ENCODE measurements at places on chromosomes 13 and 19.

DNA sequence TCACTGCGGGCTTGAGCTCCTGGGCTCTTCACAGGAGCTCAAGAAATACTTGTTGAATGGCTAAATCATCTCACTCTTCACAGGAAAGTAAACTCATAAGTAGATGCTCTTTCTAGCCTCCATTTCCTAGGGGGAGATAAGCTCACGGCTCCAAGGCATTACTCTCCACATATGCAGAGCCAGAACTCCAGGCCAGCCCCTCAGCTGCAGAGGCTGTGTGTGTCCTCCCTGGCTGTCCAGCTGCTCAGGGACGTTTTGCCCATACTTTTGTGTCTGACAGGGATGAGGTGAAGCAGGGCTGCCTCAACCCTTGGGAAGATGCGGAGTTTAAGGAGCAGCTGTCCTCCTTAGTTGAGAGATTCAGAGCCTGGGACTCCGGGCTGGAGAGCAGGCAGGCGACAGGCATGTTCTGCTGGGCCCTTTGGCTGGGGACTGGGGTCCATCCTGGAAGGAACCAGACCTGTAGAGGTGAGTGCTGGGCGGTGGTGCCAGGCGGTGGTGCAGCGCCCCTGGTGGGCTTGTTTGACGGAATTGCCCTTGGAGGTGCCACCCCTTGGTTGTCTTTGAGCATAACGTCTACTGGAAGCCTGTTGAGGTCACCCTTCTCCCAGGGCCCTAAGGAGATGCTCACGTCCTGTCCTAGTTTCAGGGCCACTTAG, 20.5 kb upstream of the SLC15A1 start:
- DNase-seq: no peak

DNA sequence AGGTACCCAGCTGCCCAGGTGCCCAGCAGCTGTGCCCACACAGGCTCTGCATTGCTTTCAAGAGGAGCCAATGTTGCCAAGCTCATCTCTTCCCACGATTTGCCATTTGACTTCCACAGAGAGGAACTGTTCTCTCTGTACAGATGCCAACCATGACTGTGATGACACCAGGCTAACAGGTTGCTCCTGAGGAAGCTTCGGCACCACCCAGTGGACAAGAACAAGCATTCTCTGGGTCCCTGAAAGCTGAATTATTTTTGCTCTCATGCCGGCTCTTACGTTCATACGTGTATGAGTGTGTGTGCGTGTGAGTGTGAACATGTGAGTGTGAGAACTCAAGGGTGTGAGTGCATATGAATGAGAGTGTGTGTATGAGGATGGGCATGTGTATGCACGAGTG, 535.2 kb downstream of the LIG4 start:
- DNase-seq: no peak

GRCh38 chr19:45785781-45786532, 3.7 kb upstream of the DMPK start:
- DNase-seq: no peak

- no peak for DNase-seq
Observed at GRCh38 chr19:31096062-31096830, 253.0 kb downstream of the TSHZ3 start.

DNA sequence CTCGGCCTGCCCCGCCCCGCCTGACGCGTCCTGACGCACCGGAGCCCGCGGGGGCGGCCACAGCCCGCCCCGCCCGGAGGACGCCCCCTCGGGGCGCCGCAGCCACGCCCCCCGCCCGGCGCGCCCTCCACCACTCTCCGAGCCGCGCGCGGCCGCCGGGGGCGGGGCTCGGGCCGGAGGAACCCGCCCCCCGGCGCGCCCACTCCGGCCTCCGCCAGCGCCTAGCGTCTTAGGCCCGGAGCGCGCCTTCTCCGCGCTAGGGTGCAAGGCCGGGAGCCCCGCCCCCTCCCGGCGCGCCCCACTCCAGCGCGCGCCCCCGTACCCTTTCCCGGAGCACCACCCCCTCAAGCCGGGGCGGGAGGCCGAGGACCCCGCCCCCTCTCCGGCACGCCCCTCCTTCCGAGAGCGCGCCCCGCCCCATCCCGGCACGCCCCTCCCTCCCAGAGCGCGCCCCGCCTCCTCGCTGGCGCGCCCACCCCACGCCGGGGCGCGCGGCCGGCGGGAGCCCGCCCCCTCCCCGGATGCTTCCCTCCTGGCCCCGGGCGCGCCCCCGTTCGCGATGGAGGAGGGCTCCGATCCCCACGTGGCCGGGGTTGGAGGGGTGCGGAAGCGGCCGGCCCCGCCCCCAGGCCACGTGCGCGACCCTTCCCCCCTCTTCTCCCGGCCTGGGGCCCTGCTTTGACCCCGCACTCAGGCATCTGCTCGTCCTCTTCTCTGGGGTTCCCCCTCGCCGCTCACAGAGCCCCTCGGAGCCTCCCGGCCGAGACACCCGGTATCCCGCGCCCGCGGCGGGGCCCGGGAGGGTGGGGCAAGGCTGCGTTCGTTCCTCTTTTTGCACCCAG, 480 bp upstream of the KLF16 start:
- peak; percentile 97 for DNase-seq

DNA sequence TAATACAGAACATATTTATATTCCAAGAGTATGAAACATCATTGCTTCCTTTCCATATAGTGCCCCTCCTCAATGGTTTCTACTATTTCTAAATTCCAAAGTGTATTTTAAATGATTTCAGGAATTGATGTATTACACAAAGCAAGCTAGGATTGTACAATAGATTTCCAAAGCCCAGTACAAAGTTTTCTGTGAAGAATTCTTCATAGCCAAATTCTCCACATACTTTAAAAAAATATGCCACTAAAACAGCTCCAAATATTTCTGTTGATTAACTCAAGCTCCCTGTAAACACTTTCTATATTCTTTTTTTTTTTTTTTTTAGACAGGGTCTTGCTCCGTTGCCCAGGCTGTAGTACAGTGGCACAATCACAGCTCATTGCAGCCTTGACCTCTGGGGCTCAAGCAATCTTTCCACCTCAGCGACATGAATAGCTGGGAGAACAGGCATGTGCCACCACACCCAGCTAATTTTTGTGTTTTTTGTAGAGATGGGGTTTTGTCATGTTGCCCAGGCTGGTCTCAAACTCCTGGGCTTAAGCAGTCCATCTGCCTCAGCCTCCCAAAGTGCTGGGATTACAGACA, 50.6 kb downstream of the ELF1 start:
- no peak for DNase-seq

- no peak for DNase-seq
Observed at GRCh38 chr13:60959427-60959826, 456.2 kb downstream of the PCDH20 start.

GRCh38 chr13:111908361-111908760, 158.6 kb upstream of the SOX1 start:
- no peak for DNase-seq

DNA sequence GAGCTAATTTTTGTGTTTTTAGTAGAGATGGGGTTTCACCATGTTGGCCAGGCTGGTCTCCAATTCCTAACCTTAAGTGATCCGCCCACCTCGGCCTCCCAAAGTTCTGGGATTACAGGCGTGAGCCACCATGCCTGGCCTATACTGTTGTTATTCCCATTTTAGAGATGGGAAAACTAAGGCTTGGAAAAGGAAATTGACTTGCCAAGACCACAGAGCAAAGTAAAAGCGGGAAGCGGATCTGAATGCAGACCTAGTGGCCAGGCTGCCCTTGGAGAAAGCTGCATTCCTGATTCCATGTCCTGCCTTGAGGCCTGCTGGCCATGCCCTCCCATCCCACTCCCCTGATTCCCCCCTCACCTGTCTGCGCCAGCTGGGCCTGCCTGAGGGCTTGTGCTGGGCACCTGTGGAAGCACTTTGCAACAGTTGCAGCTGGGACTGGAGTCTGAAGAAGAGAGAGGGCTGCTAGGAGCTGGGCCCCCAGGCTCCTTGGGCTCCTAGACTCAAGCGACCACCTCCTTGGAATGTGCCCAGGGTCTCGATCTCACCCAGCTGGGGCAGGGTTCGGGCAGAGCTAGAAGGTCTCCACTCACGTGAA, 5.7 kb downstream of the PALM3 start:
- DNase-seq: no peak

GRCh38 chr13:43074824-43075510, 51.6 kb downstream of the DNAJC15 start:
- DNase-seq: no peak

DNA sequence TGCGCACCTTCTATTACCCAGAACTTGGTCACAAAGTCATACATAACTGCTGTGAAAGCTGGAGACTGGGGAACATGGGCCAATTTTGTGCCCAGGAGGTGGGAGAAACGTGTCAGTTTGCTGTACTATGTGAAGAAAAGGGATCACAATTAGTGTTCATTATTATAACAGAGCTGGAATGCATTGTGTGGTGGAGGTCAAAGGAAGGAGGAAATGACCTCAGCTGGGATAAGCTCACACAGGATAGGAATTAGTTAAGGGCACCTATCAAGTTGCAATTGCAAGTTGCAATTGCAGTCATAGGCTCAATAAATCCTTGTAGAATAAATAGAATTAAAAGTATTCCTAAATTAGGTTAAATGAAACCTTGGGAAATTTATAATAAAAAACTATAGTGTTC, 103.9 kb upstream of the OBI1 start:
- no peak for DNase-seq

DNA sequence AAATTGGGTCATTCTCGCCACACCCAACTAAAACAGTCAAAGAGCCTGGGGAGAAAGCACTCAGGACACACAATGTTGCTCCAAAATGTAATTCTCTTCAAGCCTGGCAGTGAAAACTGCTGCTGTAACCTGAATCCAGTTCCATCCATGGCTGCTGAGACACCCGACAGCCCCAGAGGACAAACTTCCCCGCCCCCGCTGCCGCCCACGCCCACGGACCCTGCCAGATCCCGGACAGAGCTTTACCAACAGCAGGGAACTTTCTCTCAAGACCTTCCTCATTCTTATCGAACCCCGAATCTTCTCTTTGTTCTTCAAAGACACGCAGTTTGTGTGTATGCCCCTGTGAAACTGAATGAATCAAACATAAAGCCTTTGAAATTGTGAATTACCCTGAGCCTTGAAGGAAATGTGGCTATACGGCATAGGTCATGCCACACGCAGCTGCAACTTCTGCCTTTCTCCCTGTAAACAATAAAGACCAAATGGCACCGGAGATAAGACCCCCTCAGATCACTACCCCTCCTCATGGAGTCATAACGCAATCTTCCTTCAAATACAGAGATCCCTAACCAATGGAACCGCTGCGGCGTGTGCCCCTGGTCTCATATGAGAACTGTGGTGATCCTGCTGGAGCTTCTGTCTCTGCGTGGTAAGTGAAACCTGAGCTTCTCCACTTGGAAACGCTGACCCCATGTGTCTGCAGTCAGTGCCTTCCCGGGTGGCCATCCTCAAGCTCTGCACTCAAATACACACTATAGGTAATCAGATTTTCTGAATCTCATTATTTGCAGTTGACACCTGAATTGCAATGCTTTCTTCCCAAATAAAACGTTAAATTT, 4.8 kb upstream of the LAMP1 start:
- DNase-seq: peak; percentile 32

DNA sequence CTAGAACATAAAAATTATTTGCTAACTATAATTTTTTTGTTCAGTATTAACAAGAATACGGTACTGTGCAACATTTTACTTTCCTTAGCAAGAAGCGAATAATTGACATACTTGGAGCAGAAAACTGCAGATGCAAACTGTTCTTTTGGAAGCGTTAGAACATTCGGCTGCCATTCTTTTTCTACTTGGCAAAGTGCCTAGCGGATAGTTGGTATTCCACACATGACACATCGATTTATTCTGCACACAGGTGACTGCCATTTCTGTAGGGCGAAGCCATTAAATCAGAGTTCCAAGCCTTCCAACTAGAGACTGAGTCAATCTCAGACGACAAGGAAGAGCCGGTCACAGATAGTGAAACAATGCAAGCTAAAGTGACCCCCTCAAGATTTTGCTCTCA, 117.4 kb downstream of the TRPC4 start:
- DNase-seq: no peak

- DNase-seq: no peak
Observed at GRCh38 chr13:45040622-45041021, 51.3 kb downstream of the GPALPP1 start.

GRCh38 chr13:20387441-20387971, 138.2 kb downstream of the CRYL1 start:
- no peak for DNase-seq

- DNase-seq: peak; percentile 8
Observed at GRCh38 chr13:102399791-102400674, 1.8 kb downstream of the FGF14 start.

DNA sequence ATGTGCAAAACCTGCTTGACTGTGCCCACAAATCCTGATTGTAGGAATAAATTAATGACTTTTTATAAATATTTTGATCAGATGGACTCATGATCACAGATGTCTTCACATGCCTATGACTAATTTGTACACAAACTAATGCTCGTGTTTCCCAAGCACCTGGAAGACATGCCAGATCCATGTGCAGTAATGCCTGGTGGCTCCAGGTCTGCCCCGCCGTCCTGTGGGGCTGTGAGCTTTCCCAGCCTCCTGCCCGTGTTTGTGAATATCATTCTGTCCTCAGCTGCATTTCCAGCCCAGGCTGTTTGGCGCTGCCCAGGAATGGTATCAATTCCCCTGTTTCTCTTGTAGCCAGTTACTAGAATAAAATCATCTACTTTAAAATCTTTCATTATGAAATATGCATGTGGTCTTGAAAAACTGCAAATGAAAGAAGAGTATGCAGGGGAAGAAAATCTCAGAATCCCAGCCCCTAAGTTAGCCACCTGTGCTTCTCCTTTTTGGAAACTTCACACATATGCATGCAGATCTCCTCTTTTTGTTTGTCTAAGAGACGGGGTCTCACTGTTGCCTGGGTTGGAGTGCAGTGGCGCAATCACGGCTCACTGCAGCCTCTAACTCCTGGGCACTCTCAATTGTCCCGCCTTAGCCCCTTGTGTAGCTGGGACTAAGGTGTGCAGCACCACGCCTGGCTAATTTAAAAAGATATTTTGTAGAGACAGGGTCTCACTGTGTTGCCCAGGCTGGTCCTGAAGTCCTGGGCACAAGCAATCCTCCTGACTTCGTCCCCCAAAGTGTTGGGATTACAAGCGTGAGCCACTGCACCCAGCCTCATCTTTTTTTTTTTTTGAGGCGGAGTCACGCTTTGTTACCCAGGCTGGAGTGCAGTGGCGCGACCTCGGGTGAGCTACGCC, 6.2 kb downstream of the RPL28 start:
- DNase-seq: no peak

DNA sequence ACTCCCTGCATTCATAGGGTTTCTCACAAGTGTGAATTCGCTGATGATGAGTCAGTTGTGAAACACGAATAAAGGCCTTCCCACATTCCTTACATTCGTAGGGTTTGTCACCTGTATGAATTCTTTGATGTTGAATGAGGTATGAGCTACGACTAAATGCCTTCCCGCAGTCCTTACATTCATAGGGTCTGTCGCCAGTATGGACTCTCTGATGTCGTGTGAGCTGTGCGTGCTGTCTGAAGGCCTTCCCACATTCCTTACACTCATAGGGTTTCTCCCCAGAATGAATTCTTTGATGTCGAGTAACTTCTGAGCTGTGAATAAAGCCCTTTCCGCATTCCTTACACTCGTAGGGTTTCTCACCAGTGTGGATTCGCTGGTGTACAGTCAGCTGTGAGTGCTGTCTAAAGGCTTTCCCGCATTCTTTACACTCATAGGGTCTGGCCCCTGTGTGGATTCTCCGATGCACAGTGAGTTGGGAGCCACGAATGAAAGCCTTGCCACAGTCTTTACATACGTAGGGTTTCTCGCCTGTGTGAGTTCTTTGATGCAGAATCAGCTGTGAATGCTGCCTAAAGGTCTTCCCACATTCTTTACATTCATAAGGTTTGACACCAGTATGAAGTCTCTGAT, 30.5 kb upstream of the COX7A1 start:
- no peak for DNase-seq

GRCh38 chr19:7177926-7178325, 108.4 kb downstream of the ZNF557 start:
- DNase-seq: no peak
